ENCODE measurements at places on chromosomes 2 and 18.

GRCh38 chr2:156322686-156323231, 9.8 kb downstream of the NR4A2 start:
- no peak for DNase-seq

GRCh38 chr2:137508739-137509384, 455.4 kb upstream of the HNMT start:
- no peak for DNase-seq

GRCh38 chr18:12408247-12408869, 629 bp downstream of the PRELID3A start:
- no peak for DNase-seq

- no peak for DNase-seq
These were observed 54.1 kb upstream of the HS6ST1 start for GRCh38 chr2:128372621-128373341.

GRCh38 chr2:65351234-65351947, 81.0 kb downstream of the SPRED2 start:
- DNase-seq = no peak

- DNase-seq = no peak
These were observed 520.9 kb downstream of the CPS1 start for GRCh38 chr2:211077216-211077767.

- peak; percentile 55 for DNase-seq
These were observed 6.7 kb downstream of the COA5 start for GRCh38 chr2:98601532-98602132.

DNA sequence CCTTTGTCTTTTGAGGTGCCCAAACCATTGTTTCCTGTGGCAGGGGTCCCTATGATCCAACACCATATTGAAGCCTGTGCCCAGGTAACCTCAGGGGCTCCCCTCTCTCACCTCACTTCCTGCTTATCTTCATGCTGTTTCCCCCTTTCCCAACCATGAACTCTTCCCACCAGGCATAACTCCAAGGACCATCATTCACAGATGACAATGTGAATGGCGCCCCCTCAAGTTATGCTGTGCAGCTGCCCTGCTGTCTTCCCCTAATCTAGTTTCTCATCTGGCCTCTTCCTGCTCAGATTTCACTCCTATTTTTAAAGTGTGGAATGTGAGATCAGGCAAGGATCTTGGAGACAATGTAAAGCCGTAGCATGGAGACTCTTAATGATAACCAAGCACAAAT, 1.4 kb downstream of the GMPPA start:
- no peak for DNase-seq

- no peak for DNase-seq
These were observed 77.4 kb upstream of the TAF1B start for GRCh38 chr2:9765611-9766531.

- peak; percentile 93 for DNase-seq
These were observed 87.1 kb downstream of the ITGB1BP1 start for GRCh38 chr2:9336241-9336575.

DNA sequence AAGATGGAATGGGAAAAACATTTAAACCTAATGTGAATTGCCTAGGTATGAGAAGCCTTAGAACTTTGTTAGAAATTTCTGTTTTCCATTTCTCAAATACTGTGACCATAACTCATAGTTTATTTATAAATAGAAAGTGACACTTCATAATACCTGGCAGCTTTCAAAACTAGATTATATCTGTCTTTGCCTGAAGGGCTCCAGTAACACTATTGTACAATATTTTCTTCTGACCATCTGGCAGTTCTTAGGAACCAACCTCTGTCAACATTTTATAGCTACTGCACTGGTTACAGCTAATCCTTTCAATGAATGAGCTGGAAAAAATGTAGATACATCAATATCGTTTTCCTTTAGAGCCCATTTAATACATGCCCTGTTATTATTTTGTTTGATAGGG, 237.4 kb downstream of the CAMKMT start:
- peak; percentile 80 for DNase-seq

DNA sequence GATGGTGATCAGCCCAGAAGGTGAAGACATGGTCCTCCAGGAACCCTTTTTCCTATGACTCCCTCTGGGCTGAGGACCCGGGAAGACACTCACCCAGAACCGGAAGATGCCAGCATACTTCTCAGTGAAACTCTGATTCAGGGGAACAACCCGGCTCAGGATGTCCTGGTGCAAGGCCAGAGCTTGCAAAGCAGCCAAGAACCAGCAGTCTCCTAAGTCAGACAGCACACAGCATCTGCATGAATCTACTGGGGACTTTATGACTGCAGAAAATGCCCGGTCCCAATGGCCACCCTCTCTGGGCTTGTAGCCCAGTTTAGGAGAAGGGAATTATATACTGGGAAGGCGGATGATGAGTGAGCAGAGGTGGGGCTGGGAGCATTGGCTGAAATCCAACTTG, 15.3 kb downstream of the CAPN14 start:
- DNase-seq = no peak

- no peak for DNase-seq
These were observed 162.5 kb downstream of the RAD51AP2 start for GRCh38 chr2:17355608-17356329.

Data from NCI-H1694 treated with DMSO at 0.1 percent for 48 hours (cell line).